ENCODE measurements at places on chromosomes 12 and 14.
A peak's percentile ranks its signal among the peaks of the same experiment; 100 is the strongest.

GRCh38 chr12:117439531-117440001, 78.1 kb upstream of the NOS1 start:
- no peak for DNase-seq

DNA sequence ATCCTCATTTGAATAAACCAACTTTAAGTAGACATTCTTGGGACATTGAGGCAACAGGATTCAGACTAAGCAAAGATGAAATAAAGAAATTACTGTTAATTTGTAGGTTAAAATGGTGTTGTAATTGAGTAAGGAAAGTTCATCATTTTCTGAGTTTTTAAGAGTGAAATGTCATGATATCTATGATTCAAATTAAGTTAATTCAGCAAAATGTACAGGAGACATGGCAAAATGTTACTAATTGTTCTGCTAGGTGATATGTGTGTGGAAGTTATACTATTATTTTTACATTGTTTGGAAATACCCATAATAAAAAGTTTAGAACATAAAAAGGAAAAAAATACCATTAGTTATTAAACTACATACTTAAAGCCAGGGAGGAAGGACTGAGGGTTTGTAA, 55.0 kb upstream of the EGLN3 start:
- no peak for DNase-seq

DNA sequence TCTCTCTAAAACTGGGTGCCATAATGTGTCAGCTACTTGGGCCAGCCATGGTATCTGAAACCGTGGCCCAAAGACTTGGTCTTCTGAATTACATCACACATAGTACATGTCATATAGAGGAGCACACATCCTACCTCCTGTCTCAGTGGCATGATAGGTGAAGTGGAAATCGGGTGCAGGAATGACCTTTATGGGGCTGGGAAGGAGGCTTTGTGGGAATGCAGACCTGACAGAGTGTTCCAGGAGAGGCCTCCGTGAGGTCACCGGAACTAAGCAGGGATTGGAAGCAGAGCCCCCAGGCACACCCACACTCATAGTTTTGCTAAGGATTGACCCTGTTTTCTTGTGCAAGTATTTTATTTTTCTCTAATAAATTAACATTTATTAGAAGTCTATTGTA, 82.6 kb downstream of the NTF3 start:
- DNase-seq: no peak

DNA sequence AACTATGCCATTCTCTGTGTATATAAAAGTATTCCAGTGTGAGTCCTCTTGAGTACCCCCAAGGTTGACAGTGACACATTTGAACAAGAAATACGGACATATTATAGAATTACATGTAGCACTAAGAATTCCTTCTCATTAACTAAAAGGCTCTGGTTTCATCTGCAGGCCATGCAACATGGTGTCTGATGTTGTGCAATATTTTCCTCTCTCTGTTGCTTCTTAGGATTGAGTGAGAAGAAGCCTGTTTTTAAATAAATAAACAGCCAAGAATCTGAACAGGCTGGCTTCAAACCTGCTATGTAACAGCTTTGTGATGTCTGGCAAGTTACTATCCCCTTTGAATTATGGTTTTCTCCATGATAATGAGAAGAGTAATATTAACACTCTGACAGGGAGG, 22.2 kb upstream of the CCER1 start:
- no peak for DNase-seq

DNA sequence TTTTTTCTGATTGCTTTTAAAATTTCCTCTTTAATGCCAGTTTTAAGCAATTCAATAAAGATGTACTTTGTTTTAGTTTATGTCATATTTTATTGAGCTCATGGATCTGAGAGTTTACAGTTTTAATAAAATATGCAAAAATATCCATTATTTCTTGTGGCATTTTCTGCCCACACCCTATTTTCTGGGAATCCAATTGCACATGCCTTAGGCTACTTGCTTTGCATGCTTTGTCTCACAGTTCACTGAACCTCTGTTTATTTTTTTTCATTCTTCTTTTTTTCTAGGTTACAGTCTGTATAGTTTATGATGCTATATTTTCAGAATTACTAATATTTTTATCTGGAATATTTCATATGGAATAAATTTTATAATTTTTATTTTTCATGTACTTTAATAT, 1258.0 kb downstream of the FSCB start:
- no peak for DNase-seq

DNA sequence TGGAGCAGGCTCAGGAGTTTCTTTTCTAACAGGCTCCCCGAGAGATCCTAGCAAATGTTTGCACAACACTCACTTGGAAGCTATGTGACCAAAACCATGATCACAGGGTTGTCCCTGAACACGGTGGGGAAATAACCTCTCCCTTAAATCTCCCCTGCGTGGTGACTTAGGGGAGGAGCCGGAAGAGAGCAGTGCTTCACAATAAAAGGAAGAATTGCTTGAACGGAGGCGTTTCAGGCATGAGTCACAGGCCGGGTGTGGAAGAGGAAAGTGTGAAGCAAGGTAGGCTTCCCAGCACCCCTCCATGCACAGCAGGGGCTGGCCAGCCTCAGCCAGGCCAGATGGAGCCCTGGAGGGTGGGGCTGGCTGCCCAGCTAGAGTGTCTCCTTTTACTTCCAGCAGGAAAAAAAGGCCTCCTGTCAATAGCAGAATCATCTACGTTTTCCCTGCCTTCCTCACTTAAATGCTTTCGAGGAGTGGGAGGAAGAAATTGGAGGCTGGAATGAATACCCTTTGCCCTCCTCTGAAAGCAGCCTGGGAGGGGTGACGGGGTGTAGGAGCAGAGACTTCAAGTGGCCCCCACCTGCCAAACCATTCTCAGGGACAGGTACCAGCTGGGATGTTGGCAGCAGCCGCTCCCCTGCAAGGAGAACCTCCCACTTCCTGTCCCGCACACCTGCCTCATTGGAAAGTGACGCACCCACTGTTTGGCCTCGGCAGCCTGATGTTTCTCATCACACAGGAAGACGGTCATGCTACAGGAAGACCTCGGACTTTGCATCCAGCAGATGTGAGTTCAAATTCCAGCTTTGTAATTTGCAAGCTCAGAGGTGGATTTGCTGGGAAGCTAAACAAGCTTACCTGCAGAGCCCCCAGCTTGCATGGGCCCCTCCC, 30.1 kb upstream of the PPP2R5C start:
- DNase-seq: peak; percentile 34

- no peak for DNase-seq
Measured at GRCh38 chr12:39144613-39145061, 239.2 kb upstream of the CPNE8 start.

GRCh38 chr12:63301311-63301710, 150.3 kb upstream of the AVPR1A start:
- no peak for DNase-seq

GRCh38 chr12:6416596-6416995, 28.2 kb upstream of the CD27 start:
- no peak for DNase-seq

DNA sequence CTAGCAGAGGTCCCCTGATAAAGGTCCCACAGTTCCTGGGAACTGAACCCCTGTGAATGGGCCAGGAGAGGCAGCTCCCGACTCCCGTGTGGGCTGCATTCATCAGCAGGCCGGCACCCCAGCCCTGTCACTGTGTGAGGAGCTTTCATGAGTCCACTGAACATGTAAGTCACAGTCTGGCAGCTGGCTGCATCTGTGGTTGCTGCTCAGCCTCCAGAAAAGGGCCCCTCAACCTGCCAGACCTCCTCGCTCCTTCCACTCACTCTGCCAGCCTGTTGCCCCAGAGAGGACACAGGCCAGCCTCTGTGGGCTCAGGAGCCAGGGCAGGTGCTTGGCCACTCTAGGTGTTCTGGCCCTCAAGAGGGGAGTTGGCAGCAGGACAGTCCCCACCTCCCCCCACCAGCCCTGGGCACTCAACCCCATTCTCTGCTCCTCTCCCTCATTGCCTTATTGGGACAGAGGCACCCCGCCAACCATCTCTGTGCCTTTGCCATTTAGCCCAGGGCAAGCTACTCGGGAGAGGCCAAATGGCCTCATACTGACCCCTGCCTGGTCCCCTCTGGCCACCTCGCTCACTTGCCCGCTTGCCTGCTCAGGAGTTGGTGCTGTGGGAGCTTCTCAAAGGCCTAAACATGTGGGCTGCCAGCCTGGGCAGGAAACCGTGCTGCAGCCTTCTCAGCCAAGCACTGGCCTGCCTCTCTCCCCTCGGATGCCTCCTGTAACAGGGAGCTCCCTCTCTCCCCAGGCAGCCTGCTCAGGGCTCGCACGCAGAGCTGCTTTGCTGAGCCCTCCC, 1.9 kb downstream of the RTL1 start:
- no peak for DNase-seq
